Activated CD4-positive, alpha-beta T cell treated with anti-CD3 and anti-CD28 coated beads, Interleukin-2, amount 50 U/mL, for 16 hours (primary cell): ENCODE measurements at places on chromosomes 5 and 9.

GRCh38 chr5:36252722-36253365, 11.1 kb upstream of the NADK2 start:
- DNase-seq: no peak

DNA sequence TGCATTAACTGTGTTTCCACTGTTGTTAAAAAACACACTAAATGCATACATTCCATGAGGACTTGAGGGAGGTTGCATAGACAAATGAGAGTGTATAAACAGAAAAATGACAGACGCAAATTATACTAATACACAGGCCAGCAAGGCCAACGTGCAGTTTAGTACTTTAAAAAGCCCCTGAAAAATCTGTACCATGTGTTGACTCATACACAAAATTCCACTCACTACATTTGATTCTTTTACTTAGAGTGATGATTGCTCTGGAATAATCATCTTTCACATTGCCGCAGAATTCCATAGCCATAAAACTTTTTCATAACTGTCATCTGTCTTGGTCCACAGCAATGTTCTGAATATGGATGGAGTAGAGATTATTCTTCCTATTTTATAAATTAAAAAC, 215.7 kb downstream of the FAM114A2 start:
- DNase-seq: no peak

- DNase-seq: no peak
Observed at GRCh38 chr9:119027901-119028699, 341.1 kb downstream of the BRINP1 start.

DNA sequence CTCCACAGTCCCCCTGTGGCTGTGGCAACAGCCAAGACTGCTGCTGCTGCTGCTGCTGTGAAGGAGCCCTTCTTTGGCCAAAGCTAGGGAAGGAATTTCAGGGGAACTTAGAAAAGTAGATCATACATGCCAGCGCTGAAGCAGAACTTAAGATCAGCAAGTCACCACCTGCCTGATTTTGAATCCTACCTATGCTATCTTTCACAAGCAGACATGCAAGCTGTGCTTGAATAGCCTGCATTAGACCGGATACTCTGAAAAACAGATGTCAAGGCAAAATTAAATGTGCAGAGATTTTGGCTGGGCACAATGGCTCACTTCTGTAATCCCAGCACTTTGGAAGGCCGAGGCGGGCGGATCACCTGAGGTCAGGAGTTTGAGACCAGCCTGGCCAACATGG, 99.3 kb upstream of the ZNF366 start:
- no peak for DNase-seq
